Activated CD4-positive, alpha-beta T cell treated with anti-CD3 and anti-CD28 coated beads, Interleukin-2, amount 10 ng/mL, durations not matched to agents 7 days and 5 days (primary cell): ENCODE measurements at places on chromosomes 6 and 20. TPM values are rescaled to one million over a fixed set of nuclear protein-coding genes. Genes with fewer than 3 reads are reported as not detected.

- no peak for DNase-seq
Measured at GRCh38 chr6:151257985-151258445, 18.2 kb downstream of the AKAP12 start.

EBF4 gene
- 0.64 TPM for total RNA-seq

SNAP91 gene
- not detected for total RNA-seq

MYCT1 gene
- total RNA-seq = not detected

RHAG gene
- not detected for total RNA-seq

DNA sequence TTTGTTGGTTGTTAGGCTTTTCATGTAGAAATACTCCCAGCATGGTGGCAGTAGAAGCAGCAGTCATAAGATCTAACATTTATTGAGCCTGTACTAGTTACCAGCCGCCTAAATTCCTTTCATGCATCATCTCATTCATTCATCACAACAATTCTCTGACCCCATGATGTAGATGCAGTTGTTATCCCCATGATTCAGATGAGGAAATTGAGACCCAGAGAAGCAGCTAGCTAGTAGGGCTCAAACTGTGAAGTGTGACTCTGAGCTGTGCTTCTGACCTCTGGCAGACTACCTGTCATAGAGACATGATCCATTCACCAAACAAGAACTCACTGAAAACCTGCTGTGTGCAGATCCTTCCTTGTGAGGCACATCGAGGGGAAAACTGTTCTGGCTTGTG is 16.9 kb downstream of the RREB1 start:
- no peak for DNase-seq

DNA sequence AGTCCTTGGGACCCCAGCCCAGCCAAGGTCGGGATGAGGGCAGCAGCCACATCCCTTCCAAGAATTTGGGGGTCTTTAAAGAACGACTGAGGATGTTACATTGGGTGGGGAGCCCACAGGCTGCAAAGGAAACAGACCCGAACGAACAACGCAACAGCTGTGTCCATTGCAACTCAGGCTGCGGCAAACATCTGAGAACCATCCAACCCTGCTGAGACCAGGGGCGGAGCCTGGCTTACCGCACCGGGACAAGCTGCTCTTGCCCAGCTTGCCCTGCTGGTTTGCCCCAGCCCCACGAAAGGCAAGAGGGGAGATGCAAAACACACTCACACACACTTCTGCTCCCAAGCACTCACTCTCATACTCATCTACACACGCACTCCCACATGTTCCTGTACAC is 21.5 kb upstream of the TAF4 start:
- DNase-seq = no peak

SLC17A9 gene
- total RNA-seq = 12.6 TPM

GRCh38 chr6:160253714-160254113 is 4.9 kb downstream of the SLC22A2 start:
- DNase-seq = no peak

LINC00237 gene
- total RNA-seq = not detected

DNA sequence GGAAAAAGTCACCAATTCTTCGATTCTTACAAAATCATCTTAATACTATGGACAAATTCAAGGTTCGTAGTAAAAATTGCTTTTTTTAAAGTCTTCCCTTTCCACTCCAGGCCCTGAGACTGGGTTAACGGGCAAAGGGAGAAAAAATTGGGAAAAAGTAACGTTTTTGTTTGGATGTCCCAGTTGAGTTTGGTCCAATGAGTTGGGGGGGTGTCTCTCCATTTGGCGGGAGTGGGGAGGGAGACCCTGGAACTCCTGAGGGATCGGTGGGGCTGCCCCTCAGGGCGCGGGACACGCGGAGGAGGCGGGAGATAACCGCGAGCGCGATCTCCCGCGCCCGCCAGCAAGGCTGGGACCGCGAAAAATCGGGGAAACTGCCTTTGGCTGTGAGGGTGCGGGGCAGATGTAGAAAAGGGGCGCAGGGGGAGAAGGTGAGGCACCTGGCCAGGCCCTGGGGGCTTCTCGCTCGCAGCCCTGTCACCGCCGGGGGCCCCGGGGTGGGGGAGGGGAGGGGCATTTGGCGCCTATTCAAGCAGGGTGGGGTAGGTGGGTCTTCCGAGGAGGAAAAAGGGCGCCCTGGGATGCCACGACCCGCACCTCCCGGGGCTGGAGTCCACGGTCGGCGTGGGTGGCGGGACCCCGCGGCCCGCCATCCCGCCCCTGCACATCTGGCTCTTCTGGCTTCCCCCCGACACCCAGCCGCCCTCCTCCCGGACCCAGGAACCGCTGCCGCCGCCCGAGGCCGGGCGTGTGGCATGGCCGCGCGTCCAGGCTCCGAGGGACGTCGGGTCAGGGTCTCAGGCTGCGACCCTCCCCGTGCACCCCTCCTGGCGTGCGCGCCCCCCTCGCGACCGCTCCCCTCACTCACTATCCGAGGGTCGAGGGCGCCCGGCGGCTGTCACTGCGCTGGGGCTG is 595 bp downstream of the FBXO5 start:
- peak; percentile 33 for DNase-seq

DNA sequence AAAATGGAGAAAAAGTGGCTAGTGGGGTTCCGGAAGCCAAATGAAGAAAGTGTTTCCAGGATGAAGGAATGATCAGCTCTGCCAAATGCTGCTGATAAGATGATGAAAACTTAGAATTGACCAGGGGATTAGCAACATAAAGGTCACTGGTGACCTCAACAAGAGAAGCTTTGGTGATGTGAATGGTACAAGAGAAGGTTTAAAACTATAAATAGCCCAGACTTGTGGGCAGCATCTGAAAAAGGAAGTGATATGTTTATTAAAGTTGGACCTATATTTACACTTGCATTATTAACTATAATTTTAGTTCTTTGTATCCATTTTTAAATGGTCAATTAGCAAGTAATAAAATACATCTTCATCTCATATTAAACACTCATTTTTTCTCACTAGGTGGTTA is 45.1 kb downstream of the CGA start:
- no peak for DNase-seq

- no peak for DNase-seq
Measured at GRCh38 chr6:78615430-78615904, 251.9 kb upstream of the IRAK1BP1 start.

DNA sequence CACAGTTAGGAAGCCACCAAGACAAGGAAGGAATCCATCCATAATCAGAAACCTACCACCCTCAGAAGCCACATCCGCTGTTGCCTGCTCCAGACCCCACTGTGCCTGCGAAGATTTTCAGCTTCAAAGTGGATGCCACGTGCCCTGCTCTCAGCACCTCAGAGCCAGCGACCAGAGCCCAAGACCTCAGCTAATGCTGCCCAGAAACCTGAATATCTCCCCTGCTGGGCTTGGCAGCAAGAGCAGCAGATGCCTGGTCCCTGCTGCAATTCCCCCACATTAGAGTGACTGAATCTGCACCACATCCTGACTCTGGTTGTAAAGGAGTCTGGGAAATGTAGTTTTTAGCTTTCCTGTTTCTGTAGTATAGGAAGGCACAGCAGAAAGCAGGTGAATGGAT is 10.7 kb upstream of the ULBP3 start:
- peak; percentile 49 for DNase-seq
